ENCODE measurements at places on chromosomes 16 and 17.

DNA sequence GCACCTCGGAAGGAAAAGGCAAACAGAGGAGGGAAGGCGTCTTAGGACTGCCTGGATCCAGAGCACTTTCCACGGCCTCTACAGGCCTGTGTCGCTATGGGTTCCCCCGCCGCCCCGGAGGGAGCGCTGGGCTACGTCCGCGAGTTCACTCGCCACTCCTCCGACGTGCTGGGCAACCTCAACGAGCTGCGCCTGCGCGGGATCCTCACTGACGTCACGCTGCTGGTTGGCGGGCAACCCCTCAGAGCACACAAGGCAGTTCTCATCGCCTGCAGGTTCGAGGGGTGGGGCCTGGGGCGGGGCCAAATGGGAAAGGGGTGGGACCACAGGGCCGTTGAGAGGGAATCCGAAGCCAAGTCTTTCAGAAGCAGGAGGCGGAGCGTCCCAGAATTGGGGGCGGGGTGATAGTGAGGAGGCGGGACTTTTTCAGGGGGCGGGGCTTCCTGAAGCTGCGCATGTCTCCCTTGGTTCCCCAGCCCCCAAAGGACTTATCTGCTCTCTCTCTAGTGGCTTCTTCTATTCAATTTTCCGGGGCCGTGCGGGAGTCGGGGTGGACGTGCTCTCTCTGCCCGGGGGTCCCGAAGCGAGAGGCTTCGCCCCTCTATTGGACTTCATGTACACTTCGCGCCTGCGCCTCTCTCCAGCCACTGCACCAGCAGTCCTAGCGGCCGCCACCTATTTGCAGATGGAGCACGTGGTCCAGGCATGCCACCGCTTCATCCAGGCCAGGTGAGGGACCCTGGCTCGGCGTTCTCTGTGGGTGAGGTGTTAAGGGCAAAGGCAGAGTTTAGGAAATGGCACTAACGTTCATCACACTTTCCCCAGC is 939 bp downstream of the BCL6B start:
- DNase-seq, result peak; percentile 96

DNA sequence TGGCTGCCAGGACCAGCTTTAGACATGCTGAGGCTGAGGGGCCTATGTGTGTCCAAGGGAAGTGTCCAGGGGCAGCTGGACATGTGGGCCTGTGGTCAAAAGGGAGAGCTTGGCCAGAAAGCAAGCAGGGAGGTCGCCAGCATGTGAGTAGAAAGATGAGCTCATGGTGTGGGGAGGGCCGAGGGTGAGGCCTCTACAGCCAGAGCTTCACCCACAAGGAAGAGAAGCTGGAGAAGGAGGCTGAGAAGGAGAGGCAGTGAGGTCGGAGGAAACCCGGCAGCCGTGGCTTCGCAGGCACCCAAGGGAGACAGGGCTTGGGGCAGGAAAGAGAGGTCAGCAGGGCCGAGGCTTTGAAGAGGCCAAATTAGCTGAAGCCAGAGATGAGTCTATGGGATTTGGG is 4.0 kb upstream of the HSD11B2 start:
- DNase-seq, result no peak

DNA sequence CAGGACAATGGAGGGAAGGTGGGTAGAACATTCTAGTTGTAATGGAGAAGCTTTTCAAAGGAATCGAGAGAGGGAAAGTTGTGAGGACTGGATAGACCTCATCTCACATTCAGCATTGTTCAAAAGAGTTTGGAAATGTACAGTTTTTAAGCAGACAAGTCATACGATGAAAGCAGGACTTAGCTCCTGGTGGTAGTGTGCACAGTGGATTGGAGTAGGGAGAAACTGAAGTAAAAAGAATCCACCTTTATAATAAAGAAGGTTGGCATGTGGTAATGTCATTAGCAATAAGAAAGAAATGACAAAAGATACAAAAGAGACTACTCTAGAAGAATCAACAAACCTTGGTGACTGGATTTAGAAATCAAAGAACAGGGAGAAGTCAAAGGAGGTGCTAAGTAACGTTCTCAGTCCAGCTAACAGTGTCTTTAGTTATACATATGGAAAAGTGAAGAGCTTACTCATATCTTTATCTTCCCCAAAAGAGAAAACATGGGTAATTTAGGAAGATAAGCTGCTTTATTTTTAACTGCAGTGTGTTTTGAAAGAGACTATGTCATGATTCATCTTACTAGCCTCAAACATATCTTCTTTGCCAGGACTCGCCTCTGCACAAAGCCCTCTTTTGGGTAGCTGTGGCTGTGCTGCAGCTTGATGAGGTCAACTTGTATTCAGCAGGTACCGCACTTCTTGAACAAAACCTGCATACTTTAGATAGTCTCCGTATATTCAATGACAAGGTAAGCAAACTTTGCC is 18.7 kb upstream of the EVI2A start:
- no peak for DNase-seq

- no peak for DNase-seq
Observed at GRCh38 chr16:67766291-67766690, 40.1 kb downstream of the RANBP10 start.

- no peak for DNase-seq
Observed at GRCh38 chr17:45907750-45908395, 13.5 kb downstream of the MAPT start.

GRCh38 chr17:10197721-10198508 is 491 bp downstream of the GAS7 start:
- DNase-seq, result no peak

Data from suppressor macrophage treated with lipopolysaccharide for 4 hours (primary cell).